ENCODE measurements at places on chromosomes 13 and 19.

- no peak for DNase-seq
Measured at GRCh38 chr19:28577233-28577632, 635.7 kb downstream of the UQCRFS1 start.

- DNase-seq: peak; percentile 85
Measured at GRCh38 chr13:49996161-49996915, 504 bp upstream of the TRIM13 start.

- DNase-seq: no peak
Measured at GRCh38 chr13:30727491-30728355, 7.6 kb upstream of the ALOX5AP start.

DNA sequence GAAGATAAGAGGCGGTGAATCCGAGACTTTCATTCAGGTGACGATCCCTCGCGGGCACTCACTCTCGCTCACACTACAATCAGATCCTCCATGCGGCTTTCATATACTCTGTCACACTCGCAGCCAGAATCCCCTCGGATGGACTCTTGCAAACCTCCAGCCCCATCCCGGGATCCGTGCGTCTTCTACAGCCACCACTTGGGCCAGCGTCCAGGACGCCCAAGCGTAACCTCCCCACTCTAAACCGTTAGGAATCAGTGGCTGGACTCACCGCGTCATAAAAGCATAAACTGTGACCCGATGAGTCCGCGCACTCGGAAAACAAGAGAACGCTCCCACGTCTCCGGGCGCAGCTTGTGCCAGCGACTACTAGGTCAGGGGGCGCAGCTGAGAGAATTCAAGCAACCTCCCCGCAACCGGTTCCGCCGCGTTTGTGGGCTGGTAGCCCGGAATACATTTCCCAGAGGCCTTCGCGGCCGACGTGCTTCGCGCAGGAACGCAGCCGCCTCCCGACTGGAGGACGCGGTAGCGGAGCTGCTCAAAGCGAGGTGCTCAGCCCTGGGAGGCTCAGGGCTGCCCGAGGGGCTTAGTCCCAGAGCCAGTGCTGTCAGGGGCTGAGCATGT is 27.6 kb downstream of the ZNF607 start:
- peak; percentile 58 for DNase-seq

- no peak for DNase-seq
Measured at GRCh38 chr13:95948656-95949055, 104.5 kb downstream of the UGGT2 start.

GRCh38 chr19:5480427-5480836 is 25.2 kb downstream of the ZNRF4 start:
- peak; percentile 44 for DNase-seq

GRCh38 chr19:13979244-13979615 is 26.9 kb downstream of the RFX1 start:
- DNase-seq: no peak

GRCh38 chr19:13095393-13095784 is 7.3 kb downstream of the LYL1 start:
- no peak for DNase-seq

DNA sequence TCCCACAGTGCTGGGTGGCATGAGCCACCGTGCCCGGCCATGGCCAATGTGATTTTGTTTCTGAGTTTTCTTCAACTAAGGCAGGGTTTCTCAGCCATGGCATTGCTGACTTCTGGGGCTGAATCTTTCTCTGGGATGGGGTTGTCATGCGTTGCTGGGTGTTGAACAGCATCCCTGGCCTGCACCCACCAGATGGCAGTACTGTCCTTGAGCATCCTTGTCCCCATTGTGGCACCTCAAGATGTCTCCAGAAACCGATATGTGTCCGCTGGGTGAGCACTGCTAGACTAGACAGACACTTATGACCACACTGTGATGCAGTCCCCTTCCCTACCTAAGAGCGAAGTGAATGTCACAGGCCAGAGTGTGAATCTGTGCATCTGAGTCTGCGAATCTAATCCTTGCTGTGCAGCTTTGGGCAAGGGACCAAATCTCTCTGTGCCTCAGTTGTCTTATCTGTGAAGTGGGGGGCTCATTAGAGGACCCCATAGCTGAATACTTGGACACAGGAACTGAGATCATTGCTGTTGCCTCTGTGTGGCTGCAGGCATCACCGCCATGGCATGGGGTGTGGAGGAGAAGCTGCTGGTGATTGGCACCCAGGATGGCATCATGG is 50.3 kb upstream of the SIN3B start:
- DNase-seq: peak; percentile 29

DNA sequence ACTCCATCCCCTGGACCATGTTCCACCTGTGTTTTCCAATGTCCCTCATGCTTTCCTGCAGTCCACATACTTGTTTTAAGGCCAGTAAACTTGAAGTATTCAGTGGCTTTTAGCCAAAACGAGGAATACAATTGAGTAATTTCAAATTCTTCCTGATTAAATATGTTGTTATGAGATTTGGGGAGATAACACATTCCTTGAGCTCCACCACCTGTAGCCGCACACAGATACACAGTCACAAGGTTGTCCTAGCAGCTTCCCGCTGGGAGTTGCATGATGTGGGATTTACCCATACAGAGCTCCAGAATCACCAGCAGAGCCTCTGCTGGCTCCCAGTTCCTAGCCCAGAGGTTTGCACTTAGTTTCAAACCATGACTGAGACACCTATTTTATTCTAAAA is 53.6 kb upstream of the FRY start:
- DNase-seq: no peak

DNA sequence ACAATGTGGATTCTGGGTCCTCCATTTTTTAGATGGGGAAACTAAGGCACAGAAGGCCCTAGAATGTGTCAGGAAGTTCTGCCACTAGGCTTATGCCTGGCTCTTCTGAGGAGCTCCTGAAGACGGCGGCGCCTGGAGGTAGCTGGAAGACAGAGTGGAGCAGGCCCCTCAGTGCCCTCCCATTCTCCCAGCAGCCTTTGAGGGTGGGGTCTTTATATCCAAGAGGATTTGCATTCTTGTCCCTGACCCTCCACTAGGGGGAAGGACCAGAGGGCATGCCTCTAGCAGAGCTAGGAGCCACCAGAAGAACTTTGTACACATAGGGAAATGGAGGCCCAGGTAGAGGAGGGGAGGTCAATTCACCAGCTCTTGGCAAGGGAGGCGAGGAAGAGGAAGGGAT is 9.4 kb downstream of the CELF5 start:
- no peak for DNase-seq

- no peak for DNase-seq
Measured at GRCh38 chr13:78032132-78032531, 113.5 kb upstream of the EDNRB start.

DNA sequence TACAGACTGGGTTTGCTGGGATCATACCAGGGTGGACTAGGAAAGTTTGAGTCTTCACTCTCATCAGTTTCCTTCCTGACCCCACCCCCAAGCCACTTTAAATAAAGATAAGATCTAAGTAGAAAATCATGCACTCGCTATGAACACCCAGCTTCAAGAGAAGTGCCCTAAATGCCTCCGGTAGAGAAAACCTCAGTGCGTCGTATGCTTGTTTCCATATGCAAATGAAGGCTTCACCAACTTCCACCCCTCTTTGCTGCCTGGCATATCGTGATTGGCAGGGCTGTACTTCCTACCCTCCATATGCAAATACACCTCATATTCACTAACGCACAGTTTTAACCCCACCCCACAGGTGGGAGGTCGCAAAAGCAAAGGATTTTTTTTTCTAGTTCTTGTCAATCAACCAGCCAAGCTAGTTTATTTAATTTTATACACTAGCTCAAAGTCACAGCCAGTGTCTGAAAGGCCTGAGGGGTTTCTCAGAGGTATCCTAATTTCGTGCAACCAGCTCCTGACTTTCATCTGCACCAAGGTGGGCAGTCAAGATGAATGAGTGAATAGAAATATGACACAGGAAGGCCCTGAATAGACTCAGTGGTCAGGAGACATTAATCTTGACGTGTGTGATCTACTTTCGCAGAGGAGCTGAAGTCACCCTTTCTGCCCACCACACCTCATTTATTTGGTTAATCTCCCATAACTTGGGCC is 121.1 kb upstream of the TSHZ3 start:
- DNase-seq: no peak

GRCh38 chr13:112859817-112860190 is 109.2 kb upstream of the MCF2L start:
- DNase-seq: no peak

GRCh38 chr19:19372656-19373416 is 32.6 kb upstream of the GATAD2A start:
- DNase-seq: no peak

DNA sequence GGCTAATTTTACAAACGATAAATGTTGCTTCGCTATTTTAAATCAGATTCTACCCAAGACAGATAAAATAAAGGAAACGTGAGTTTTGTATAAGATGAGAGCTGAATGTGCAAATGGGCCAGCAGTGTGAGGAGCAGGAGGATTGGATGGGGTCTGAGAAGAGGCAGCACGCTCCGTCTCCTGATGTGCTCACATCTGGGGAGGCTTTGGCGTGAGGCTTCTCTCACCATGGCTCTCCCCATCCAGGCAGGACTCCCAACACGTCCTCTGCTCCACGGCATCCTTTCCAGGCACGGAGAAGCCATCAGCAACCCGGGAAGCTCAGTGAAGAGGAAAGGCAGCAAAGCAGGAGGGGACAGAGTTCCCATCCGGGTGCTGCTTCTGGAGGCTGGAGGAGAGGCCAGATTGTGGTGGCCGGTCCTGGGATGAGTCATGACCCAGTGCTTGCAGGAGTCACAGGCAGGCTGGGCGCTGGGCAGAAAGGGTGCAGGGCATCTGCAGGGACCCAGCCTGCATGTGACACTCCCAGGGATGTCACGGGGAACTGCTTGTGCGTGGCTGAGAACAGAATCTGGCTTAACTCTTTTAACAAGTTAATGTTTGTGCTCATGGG is 47.5 kb downstream of the ZNF536 start:
- DNase-seq: no peak

GRCh38 chr19:37936166-37936565 is 29.2 kb downstream of the SIPA1L3 start:
- DNase-seq: no peak

GRCh38 chr13:60032851-60033250 is 130.9 kb downstream of the DIAPH3 start:
- no peak for DNase-seq

- DNase-seq: no peak
Measured at GRCh38 chr13:54424344-54424743, 1395.7 kb downstream of the OLFM4 start.

- no peak for DNase-seq
Measured at GRCh38 chr13:73989244-73989843, 144.9 kb downstream of the KLF12 start.

GRCh38 chr13:39379667-39380655 is 223.0 kb downstream of the LHFPL6 start:
- no peak for DNase-seq

GRCh38 chr13:21659087-21659486 is 11.8 kb upstream of the FGF9 start:
- DNase-seq: no peak

DNA sequence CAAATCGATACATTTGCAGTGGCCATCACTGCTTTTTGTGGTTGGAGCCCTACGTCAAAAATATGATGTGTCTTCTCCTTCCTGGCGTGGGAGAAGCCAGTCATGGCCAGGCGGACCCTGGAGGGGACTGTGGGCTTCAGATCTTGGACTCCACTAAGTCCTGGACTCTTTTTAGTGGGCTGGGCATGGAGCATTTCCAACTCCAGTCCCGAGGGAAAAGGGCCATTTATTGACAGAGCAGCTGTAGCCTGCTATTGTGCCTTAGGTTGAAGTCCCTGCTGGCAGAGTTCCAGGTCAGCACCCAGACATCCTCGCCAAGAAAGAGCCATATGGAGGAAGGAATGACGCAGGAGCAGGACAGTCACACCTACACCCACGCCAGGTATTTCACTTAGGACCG is 179.2 kb upstream of the ZNF507 start:
- DNase-seq: no peak

- DNase-seq: no peak
Measured at GRCh38 chr13:42355092-42355485, 83.1 kb downstream of the AKAP11 start.

GRCh38 chr19:16496613-16496983 is 404 bp downstream of the C19orf44 start:
- no peak for DNase-seq

DNA sequence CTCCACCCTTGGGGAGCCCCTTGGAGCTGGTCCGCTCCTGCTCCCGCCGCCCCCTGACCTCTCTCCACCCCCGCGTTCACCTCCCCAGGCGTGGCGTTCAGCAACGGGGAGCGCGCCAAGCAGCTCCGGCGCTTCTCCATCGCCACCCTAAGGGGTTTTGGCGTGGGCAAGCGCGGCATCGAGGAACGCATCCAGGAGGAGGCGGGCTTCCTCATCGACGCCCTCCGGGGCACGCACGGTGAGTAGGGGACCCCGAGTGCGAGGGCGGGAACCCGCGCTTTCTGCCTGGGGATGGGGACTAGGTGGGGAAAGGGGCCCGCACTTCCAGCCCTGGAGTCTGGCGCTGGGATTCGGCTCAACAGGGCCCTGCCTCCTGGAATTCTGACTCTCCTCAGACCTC is 1.7 kb downstream of the CYP2A13 start:
- no peak for DNase-seq

DNA sequence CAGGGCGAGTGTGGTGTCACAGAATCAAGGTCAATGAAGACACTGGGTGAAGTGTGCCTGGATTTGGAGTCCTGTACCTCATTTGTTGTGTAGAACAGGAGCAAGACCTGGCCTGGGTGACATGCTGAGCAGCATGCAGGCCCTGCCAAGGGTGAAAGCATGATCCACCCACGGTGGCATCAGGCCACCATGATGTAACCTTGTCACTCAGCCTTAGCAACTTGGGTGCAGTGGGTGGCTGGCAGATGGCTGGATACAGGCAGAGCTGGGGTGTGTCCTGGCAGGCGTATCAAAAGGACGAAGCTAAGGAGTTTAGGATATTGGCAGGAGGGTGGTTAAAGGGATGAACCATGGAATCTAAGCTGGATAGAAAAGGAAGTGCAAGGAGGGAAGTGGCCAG is 10.3 kb downstream of the THSD1 start:
- DNase-seq: no peak

GRCh38 chr13:99796175-99796819 is 175.3 kb downstream of the ZIC5 start:
- DNase-seq: peak; percentile 34

DNA sequence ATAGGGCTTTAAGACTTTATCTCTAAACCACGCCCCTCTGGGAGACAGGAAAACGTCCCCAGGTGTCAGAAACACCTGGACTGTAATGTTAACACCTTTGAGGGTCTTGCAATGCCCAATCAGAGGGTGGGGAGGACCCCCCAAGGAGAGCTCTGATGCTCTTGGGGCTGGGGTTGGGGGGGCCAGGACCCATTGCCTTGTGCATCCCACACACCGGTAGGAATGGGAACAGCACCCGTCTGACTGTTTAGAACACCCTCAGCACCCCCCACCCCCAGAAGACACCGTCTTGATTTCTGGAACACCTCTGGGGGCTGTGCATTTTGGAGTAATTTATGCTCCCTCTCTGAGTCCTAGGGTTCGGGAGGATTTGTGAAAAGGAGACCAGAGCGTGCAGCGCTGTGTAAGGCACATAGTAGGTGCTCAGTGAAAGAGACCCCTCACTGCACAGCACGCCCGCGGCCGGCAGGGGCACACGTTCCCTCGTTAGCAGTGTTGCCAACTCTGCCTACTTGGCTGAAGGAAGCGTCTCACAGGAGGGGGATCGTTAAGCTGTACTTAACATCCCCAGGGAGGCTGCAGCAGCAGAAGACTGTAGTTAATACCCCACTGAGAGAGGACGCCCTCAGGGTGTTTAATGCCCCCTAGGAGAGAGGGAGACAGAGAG is 2.8 kb upstream of the ERFL start:
- no peak for DNase-seq

GRCh38 chr13:107867701-107868661 is 347.4 kb downstream of the LIG4 start:
- DNase-seq: no peak
